ENCODE measurements at places on chromosomes 12 and 14.

DNA sequence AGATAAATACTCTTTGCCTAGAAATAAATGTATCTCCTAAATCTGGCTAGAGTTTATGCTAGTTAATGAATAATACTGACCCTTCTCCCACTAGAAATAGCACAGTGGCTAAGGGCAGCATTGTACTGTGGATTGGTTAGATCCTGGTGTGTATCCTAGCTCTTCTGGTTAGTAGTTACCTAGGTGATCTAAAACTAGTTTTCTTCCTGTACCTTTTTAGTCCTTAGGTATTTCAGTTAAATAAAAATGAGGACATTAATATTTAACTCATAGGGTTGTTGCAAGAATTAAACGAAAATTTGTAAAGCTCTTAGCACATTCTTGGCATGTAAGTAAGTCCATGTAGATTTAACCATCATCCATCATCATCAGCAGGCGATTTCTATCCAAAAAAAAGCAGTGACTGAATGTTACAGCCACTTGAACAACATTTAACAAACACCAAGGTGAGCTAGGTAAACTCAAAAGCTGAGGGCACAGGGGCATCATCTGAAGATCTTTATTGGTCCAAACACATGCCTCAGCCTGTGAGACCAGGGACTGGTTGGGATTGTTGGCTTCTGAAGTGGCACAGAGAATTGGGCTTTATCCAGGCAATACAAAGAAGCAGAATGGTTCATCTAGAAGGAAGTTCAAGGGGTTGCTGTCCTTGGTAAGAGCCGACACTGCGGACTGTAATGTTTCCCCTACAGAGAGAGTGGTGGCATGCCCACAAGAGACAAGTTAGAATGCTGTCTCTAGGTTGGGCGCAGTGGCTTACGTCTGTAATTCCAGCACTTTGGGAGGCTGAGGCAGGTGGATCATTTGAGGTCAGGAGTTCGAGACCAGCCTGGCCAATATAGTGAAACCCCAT is 100.8 kb downstream of the GAS2L3 start:
- no peak for DNase-seq

DNA sequence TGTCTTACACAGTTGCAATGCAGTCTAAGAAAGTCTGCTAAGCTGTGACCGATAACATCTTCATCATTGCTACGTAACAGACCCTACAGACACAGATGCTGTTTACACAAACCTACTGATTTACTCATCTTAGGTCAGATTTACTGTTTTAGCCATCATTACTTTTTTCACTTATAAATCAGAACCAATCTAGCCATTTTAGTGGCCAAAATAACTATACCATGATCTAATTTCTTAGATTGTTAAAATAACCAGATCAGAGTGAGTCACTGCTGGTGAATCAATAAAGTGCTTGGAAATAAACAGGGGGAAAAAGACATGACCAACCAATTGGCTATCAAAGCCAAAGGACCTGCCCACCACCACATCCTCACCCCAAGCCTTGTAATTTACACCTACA is 57.0 kb upstream of the FOXN3 start:
- DNase-seq: no peak

DNA sequence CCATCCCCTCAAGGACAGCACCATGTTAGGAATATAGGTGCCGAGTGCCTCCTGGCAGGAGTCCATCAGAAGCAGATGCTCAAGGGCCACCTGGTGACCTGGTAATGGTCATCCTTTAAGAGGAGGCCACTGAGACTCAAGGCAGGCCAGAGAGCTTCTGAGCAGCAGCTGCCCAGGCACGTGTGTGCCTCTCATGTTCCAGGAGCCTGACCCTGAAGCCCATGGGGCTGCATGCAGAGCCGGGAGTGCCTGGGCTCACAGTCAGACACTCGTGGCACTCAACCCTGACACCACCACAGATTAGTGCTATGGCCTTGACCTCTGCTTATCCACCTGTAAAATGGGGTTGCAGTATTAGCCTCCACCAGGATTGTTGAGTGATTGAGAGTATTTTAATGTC is 45.6 kb downstream of the C14orf132 start:
- DNase-seq: no peak

GRCh38 chr12:47795121-47795813 is 22.2 kb downstream of the SLC48A1 start:
- DNase-seq: no peak

- DNase-seq: peak; percentile 75
These were observed 24.6 kb upstream of the NCOR2 start for GRCh38 chr12:124592050-124592449.

- no peak for DNase-seq
These were observed 1814.2 kb upstream of the SEL1L start for GRCh38 chr14:83347874-83348273.

GRCh38 chr12:42759622-42760273 is 170.2 kb upstream of the PRICKLE1 start:
- no peak for DNase-seq

- DNase-seq: no peak
These were observed 329.2 kb upstream of the KITLG start for GRCh38 chr12:88909510-88909909.

DNA sequence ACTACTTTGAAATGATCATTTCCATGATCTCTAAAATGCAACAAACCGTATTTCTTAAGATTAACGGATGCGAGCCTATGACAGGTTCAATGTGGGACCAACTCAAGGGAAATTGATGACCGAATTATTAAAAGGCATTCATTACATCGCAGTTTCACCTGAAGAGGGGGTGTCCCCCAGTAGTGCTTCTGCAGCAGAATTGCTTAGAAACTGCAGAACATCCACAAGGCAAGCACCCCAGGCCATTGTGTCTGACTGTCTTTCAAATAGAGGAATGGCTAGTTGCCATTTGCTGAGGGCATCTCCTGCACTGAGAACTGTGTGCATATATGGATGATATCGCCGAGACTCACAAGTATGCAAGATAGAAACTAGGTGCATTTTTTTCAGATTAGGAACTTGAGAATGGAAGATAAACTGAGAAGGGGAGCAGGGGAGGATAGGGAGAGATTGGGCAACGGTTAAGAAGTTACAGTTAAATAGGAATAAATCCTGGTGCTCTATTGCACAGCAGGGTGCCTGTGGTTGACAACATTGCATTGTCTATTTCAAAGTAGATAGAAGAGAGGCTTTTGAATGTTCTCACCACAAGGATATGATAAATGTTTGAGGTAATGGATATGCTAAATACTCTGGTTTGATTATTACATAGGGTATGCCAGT is 234.3 kb upstream of the PLEKHG7 start:
- DNase-seq: no peak

- peak; percentile 14 for DNase-seq
These were observed 134.4 kb upstream of the GRIP1 start for GRCh38 chr12:66813137-66813892.

GRCh38 chr12:111293266-111294009 is 75.5 kb downstream of the PHETA1 start:
- DNase-seq: no peak

GRCh38 chr12:106740818-106741217 is 33.7 kb upstream of the RIC8B start:
- no peak for DNase-seq

GRCh38 chr14:30211326-30211725 is 283.7 kb upstream of the PRKD1 start:
- no peak for DNase-seq

DNA sequence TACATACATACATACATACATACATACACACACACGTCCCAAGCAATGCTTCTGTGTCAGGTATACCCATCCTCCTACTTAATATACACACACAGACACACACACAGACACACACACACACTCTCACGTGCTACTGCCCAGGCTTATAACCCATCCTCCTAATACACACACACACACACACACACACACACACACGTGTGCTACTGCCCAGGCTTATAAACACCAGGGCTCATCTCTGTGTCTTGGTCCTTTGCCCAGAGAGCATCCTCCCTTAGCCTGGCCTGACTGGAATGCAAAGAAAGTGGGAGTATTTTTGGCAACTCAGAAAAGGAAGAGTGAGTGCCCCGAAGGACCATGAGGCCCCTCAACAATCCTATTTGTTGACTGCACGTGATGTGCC is 129.0 kb downstream of the RBM19 start:
- no peak for DNase-seq

GRCh38 chr12:60120199-60120598 is 524.4 kb downstream of the SLC16A7 start:
- no peak for DNase-seq

GRCh38 chr12:23277831-23278230 is 652.9 kb downstream of the ETNK1 start:
- DNase-seq: no peak

GRCh38 chr14:30573226-30573814 is 14.4 kb downstream of the G2E3 start:
- no peak for DNase-seq

- no peak for DNase-seq
These were observed 364.2 kb upstream of the TMPO start for GRCh38 chr12:98151105-98151590.

DNA sequence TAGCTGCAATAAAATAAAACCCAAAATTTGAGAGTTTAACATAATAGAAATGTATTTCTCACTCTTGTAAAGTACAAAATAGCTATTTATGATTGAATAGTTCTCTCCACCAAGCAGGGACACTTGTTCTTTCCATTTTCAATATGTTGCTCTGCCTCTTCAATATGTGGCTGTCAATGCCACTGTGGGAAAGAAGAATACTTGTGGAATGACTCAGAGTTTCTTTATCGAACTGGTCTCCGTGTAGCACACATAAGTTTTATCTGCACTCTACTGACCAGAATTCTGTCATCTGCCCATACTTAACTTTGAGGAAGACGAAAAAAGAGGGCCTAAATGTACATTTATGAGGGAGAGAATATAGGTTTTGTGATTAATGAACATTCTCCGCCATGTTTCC is 256.9 kb downstream of the ATXN7L3B start:
- no peak for DNase-seq

GRCh38 chr14:37251775-37252174 is 54.0 kb downstream of the MIPOL1 start:
- no peak for DNase-seq

DNA sequence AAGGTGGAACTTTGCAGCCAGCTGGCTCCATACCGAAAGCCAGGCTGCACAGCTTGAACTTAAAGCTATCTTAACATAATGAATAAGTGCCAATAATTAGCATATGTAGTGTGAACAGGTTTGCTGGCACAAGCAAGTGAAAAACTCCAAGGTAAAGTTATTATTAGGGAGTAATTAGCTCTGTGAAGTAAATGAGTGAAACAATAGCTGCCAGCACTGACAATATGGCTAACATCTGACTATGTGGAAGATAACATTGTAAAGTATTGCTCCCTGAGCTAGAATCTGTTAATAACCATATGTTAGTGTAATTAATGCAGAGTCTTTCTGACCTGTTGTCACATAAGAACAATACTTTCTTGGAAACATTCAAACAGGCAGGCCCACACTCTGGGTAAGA is 246.4 kb downstream of the SOX5 start:
- no peak for DNase-seq

DNA sequence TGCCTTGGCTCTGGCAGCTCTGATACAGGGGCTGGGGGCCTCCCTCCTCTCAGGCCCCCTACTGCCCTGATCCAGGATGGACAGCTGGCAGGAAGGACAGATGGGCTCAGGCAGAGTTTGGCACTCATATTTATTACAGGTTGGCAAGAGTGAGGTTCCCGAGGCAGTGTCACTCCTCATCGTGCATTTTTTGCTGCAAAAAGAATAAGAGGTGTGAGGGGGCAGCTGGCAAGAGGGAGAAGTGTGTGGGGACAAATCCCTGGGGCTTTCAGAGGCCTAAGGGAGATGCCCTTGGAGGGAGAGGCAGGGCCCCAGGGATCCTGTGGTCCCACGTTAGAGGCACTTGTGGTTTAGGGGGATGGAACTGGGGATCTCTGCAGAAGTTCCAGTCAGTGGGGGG is 5.0 kb downstream of the CMTM5 start:
- DNase-seq: no peak

GRCh38 chr12:92133171-92133570 is 12.5 kb downstream of the BTG1 start:
- no peak for DNase-seq

DNA sequence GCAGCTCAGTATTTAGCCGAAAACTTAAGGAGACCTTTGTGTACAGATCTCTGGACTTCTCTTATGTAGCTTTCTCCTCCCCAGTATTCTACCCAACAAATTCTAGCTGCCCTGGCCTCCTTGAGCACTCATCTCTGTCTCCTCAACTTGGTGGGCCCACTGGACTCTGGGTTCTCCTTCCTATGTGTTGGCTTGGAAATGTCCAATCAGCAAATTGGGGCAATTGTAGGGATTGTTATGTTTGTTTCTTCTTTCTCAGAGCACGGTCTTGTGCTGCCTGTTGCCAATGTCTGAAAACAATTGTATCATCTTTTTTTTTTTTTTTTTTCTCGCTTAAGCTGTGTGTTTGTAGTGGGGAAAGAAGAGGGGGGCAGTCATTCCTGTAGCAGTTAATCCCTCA is 30.2 kb downstream of the NTN4 start:
- DNase-seq: no peak

- DNase-seq: no peak
These were observed 1945.1 kb upstream of the SEL1L start for GRCh38 chr14:83478741-83479140.

- no peak for DNase-seq
These were observed 286.2 kb downstream of the CACNA1C start for GRCh38 chr12:2338991-2339431.

DNA sequence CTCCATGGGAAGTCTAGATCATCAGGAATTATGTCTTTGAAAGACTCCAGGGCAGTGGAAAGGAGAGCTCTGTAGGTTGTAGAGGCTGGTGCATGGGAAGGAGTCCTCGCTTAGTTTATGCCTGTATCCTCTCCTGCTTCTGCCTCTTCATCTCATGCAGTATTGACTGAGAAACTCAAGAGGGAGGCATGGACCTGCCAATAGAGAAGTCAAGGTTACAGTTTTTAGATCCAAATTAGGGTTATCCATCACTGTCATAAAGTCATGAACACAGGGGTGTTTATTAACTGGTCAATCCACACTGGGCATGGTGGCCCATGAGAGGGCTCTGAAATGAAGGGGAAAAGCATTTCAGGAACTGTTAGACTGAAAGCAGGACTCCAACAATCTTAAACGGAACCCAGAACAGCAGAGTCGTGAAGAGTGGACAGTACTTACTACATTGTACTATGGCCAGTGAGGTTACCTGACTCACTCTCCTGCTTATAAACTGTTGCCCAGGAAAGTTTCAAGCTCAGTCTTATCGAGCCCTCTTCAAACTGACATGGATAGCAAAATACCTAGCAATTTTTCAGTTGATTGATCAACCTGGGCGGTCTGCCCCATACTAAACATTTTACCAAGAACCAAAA is 30.1 kb upstream of the DHRS7 start:
- DNase-seq: no peak

Data from RWPE1 (cell line).